HAP-1 (cell line): ENCODE measurements at places on chromosomes 12 and 14.

DNA sequence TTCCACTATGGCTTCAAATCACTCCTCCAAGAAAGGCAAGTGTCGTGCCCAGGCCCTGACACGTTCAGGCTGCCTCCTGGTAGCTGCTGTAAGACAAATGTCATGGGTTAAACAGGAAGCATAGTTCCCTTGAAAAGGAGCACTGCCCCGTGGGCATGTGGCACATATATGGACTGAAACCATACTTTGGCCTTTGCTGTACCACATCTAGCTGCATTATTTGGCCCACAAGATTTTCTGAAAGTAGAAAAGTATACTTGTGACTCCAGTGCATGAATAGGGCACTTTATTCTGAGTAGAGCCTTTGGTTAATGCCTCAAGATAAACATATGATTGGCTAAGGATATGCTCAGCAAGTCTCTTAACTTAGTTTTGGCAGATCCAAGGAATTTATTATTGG lies 218.7 kb upstream of the EGLN3 start:
- no peak for DNase-seq

- DNase-seq = no peak
Observed at GRCh38 chr12:52436000-52436827, 2.0 kb upstream of the KRT75 start.

GRCh38 chr14:62322216-62322615 lies 560.0 kb downstream of the SNAPC1 start:
- no peak for DNase-seq

DNA sequence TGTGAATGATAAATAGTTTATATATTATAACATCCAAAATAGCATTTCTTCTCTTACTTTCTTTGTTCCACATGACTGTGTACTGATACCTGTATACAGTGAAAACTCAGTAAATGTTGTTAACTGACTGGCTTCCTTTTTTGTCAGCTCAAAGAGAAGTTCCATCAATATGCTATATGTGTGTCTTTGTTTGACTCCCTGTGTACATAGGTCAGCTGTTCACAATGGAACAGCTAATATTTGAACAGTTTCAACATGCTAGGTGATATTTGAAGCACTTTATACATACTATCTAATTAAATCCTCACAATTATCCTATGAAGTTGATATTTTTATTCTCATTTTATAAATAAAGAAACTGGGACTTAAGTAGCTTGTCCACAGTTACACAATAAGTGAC lies 15.3 kb upstream of the KICS2 start:
- DNase-seq = no peak

GRCh38 chr14:75445963-75446362 lies 18.1 kb downstream of the JDP2 start:
- no peak for DNase-seq

DNA sequence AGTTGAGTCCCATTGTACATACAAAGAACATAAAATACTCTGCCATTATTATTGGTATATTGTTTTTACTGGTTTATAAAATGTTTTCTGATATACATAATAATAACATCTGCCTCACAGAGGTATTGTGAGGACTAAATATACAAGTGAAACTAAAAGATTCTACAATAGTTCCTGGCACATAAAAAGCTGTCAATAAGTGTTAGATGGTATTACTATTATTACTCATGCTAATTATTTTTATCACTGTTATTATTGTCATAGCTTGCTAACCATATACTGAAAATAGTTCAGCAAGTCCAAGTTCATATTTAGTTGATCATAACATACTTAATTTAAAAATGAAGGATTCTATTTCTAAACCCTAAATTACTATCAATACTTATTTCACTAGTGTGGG lies 34.4 kb downstream of the BTG1 start:
- DNase-seq = peak; percentile 34

DNA sequence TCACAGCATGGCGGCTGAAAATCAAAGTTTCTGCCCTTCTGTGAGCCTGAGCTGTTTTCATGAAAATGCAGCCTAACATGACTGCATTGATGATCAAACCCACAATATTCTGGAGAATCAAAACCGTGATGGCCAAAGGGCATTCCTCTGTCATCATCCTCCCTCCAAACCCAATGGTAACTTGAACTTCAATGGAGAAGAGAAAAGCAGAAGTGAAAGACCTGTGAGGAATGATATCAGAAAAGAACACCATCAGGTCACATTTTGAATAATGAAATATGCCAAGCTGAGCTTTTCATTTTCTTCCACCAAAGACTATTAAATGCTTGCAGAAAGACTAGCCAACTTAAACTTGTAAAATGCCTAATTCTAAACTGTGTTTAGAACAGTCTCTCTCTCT lies 8.1 kb downstream of the KCNJ8 start:
- DNase-seq = no peak

DNA sequence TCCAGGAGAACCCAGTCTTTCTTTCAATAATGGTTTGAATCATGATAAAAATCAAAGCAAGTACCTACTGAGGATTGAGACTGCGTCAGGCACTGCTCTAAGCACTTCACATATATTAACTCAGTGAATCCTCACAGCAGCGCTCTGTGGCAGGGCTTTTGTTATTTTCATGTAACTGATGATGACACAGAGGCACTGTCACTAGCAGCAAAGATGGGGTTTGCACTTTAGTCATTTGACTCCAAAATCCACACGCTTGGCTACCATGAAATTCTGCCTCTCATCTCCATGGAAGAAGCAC lies 98.8 kb upstream of the GSC start:
- no peak for DNase-seq

GRCh38 chr12:109597414-109597794 lies 23.8 kb downstream of the MVK start:
- DNase-seq = no peak

DNA sequence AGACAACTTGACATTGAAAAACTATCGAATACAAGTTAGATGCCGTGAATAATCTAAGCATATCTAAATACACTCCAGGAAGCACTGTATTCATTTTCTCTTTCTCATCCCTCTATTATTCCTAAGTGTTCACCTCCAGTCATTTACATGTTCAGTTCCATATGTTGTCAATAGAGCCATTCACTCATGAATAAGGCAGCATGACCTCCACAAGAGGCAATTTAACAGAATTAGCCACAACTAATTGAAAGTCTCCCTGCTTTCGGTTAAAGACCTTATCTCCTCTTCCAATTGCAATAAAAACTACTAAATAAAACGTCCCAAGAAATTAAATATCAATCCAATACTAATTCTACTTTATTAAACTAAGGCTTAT lies 1.8 kb downstream of the LRIG3 start:
- no peak for DNase-seq

DNA sequence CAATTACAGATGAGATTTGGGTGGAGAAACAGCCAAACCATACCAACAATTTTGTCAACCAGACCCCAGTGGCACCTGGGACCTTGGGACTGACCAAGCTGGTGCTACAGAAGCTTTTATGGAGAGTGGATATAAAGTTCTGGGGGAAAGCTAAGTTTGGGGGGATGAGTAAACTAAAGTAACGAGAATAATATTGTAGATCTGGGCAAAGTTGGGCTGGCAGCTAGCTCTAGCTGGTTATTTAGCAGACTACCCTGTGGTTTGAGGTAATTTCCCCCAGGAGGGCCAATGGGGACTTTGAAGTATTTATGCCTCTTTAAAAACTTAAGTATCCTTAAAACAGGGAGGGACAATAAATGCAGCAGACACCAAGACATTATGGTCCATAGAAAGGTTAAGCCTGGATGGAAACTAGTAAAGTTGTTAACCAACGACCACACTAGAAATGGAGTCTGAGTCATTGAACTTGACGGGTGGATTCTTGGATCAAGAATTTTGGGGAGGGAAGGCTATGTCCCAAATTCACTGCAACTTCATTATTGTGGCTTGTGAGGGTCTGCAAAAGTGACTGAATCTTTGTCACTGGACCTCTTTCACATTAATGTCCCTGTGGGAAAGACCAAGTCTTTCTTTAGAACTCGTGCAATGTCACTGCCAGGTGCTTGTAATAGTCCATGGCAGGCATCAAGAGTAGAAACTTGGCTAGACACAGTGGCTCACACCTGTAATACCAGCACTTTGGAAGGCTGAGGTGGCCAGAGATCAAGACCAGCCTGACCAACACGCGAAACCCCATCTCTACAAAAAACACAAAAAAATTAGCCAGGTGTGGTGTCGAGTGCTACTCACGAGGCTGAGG lies 48.5 kb upstream of the OR5AU1 start:
- no peak for DNase-seq

DNA sequence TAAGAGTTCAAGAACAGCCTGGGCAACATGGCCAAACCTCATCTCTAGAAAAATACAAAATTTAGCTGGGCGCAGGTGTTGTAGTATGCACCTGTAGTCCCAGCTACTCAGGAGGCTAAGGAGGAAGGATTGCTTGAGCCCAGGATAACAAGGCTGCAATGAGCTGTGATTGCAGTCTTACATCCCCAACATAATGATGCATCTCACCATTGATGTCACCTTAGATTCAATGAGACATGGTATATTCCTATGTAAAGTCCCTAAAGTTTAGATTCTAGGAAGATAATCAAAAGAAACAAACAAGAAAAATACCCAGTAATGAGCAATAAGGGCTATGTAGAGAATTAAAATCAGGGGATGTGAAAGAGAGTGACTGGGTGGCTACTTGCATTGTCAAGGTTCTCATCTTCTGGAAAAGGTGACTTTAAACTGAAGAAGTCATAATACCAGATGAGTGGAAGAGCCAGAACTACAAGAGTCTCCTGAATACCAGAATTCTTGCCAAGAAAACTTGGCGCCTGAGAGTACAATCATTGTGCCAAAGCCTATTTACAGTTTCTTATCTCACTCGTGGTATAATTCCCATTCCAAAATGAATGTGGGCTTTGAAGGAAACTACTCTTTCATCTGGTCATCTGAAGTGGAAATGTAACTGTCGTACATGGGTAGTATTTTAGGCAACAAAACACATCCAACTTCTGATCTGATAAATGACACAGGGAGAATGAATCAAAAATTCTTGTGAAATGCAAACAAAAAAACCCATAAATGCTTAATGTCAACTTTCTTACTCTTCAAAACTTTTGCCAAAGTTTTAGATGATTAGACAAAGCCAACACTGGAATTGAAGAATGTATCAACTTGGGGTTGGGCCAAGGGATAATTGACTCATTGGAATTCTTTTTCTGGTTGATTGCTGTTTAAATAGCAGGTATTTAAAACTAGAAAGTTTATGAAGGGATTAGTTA lies 81.1 kb upstream of the ST8SIA1 start:
- no peak for DNase-seq

GRCh38 chr14:50766338-50766886 lies 64.5 kb downstream of the NIN start:
- no peak for DNase-seq

- no peak for DNase-seq
Observed at GRCh38 chr14:81313200-81313599, 86.9 kb downstream of the STON2 start.

DNA sequence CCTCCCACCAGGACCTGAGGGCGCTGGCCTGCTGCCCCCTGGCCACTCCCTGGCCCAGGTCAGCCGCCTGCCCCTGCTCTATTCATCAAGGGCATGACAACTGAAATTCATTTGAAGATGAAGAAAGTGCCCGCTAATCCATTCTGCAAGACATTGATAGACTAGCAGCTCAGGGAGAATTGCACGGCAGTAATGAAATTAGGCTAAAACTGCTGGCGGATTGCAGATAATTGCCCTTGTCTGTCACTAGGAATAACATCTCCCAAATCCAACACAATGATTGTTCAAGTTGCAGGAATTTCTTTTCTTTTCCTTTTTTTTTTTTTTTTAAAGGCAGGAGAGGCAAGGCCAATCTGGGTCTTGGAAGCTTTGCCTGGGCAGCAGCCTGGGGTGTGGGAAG lies 44.5 kb downstream of the MVK start:
- no peak for DNase-seq

- DNase-seq = no peak
Observed at GRCh38 chr12:47910981-47911380, 6.2 kb upstream of the VDR start.

GRCh38 chr12:88361493-88361892 lies 218.8 kb downstream of the KITLG start:
- DNase-seq = no peak

DNA sequence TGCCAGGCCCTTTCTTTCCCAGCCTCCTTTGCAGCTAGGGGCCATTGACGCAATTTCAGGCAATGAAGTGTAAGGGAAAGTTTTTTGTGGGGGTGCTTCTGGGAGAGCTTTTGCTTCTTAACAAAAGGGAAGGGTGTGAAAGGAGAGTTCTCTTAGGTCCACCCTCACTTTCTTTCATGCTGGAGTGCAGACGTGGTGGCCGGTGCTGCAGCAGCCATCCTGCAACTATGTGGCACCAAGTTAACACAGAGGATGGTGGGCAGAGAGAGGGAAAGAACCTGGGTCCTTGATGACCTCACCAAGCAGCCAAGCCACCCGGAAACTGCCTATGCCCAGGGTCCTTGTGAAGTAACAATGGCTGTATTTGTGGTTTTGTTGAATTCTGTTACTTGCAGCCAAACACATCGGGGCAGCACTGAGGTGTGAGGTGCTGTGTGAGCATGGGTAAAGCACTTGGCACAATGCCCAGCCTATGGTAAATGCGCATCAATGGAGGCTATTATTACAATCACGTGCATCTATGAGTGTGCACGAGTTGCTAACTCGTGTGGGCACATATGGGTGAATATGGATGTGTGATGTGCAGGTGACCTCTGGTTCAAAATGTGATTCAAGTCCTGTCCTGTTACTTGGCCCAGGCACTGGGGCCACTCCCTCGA lies 122.6 kb downstream of the CALM1 start:
- no peak for DNase-seq

GRCh38 chr12:42326541-42327226 lies 717 bp downstream of the PPHLN1 start:
- DNase-seq = no peak

DNA sequence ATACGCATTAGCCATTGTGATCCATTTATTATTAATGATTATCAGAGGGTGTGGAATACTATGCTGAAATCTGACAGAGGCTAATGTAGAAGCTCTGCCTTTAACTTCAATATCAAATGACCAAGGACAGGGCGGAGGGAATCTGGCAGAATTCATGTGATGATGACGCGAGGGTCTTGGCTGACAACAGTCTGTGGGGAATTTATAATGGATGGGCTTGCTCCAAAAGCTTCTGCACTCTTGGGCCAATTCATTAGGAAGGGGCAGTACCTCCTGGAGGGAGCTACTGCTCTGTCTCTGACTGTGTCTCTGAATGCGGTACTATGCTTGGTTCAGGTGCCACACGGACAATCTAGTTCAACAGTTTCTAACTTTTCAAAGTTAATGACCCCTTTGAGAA lies 46.2 kb downstream of the GALNT8 start:
- DNase-seq = no peak

DNA sequence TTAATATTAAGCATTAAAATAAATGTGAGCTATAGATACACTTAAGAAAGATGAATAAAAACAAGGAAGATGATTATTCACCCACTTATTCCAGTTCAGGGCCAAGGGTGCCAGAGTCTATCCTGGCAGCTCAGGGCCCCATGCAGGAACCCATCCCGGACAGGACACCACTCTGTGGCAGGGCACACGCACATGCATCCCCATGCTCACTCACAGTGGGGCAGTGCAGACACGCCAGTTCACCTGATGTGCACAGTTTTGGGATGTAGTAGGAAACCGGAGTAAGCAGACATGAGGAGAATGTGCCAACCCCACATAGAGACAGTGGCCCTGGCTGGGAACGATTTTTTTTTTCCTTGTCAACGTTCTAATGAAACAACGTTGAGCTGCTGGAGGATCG lies 47.2 kb downstream of the DICER1 start:
- DNase-seq = no peak
